ENCODE measurements at places on chromosomes 4 and X.

DNA sequence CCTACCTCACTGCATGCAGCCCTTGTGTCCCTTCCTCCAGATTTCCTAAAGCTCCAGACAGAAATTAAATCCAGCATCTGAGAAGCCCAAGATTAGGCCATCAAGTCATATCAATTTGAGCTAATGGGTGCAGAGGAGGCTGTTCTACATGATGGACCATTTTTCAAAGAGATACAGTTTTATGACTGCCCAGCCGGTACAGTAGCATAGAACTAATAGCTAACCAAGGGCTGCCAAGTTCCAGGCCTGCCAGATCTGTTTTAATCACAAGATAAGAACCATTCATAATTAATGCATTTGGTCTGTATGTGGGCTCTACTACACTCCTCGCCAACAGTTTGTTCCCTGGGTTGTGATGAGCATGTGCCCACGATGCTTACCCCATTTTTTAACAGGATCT is 73.9 kb upstream of the PLAC1 start:
- DNase-seq, result no peak

DNA sequence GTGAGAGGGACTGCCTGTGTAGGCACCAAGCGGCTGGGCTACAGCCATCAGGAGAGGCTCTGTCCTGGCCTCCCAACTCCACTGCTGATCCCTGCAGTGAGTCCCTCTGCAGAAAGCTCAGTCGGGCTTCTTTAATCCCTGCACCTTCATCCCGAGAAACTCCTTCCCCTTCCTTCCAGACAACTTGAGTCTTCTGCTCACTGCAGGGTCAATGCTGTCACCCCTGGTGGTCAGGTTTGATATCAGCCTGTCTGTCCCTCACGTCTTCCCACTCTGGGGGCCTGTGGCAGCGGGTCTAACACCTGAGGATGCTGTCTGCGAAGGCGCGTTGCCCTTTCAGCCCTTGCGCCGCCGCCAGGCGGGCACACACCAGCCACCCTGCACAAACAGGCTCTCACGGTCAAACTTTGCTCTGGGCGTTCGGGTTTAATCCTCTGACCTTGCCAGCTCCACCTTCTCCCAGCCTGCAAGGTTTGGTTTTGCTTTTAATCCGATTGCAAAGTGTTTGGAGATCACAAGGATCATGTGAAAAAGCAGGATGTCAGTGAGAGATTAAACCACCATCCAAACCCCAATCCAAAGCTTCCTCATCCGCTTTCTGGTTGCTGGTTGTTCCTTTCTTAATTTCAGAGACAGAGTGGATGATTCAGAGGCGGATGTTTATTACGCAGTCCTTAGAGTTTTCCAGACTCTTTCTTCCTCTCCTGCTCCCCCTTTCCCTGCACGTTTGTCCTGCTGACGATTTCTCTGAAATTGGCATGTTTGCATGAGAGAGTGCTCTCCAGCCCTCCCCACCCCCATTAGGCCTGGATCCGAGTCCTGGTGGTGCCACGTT is 74.8 kb upstream of the SLC34A2 start:
- no peak for DNase-seq

DNA sequence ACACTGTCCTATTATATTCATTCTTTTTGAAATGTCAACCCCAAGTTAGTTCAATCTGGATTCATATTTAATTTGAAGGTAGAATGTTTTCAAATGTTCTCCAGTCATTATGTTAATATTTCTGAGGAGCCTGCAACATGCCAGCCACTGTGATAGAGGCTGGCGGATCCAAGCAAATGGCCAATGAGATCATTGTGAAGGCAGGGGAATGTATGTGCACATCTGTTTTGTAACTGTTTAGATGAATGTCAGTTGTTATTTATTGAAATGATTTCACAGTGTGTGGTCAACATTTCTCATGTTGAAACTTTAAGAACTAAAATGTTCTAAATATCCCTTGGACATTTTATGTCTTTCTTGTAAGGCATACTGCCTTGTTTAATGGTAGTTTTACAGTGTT is 1.6 kb downstream of the CXCL1 start:
- DNase-seq, result no peak

- no peak for DNase-seq
These were observed 52.3 kb upstream of the KLF3 start for GRCh38 chr4:38611676-38612075.

- no peak for DNase-seq
These were observed 1752.7 kb downstream of the PCDH7 start for GRCh38 chr4:32472918-32473317.

DNA sequence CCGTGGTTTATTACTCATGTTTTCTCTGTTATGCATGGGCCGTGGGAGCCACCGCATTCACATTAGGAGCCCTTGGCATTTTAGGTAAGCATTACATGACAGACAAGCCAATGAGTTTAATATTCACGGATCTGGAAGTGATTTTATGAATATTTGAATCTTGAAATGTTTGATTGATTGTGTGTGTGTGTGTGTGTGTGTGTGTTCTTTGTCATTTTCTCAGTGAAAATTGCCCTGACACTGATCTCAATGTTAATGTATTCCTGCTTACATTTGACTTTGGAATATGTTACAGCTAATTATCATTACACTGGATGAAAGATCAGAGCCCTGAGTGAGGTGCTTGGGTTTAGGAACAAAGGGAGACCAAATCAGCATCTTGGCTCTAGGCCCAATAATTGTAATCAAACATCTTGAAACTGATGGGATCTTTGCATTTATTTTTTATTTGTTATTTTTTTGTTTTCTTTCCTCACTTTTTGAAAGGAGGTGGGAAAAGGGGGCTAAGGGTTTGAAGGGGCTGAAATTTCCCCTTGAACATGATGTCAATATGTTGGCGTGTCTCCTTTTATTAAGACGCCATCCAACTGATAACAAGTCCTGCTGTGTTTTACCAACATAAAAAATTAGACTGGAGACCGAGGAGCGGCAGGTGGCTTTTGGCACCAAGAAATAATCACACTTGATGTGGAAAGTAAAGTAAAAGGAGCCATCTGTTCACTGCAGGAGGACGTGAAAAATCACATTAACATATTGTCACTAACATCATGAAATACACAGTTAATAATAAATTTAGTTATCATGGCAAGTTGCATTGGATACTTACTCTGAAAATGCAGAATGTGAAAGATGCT is 5.2 kb upstream of the GK2 start:
- DNase-seq, result no peak

DNA sequence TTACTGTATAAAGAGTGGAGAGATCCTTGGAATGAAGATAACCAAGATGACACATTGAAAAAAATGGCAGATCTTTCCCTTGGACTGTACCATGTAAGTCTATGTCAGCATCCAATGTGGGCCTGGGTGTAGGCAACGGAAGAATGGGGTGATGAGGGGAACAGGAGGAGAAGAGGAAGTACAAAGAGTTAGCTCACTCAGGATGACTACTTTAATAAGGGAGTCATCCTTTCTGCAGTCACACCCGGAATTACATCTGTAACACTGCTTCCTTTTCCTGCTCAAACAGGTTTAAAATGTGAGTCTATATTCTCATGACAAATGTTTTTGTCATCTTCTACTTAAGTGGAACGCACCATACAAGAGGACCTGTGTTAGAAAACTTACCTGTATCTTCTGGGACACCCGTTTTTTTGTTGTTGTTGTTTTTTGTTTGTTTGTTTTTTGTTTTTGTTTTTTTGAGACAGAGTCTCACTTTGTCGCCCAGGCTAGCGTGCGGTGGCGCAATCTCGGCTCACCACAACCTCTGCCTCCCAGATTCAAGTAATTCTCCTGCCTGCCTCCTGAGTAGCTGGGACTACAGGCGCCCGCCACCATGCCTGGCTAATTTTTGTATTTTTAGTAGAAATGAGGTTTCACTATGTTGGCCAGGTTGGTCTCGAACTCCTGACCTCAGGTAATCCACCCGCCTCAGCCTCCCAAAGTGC is 18.0 kb downstream of the HPSE start:
- DNase-seq, result no peak

GRCh38 chr4:142406917-142407501 is 439.1 kb downstream of the INPP4B start:
- DNase-seq, result no peak

- no peak for DNase-seq
These were observed 2.5 kb downstream of the PPBP start for GRCh38 chr4:73985528-73985852.

DNA sequence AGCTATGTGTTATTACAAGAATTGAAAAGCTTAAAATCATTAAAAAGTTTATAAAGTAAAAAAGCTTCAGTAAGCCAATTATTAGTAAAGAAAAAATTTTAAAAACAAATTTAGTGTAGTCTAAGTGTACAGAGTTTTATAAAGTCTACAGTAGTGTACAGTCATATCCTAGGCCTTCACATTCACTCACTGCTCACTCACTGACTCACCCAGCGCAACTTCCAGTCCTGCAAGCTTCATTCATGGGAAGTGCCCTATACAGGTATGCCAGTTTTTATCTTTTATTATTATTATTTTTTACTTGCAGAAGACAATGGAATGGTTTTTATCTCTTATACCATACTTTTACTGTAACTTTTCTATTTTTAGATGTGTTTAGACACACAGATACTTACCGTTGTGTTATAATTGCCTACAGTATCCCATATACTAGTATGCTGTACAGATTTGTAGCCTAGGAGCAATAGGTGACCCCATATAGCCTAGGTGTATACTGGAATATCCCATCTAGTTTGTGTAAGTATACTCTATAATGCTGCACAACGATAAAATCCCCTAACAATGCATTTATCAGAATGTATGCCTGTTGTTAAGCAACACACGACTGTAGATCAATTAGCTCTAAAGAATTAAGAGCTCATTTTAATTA is 230.7 kb downstream of the DCLK2 start:
- DNase-seq, result no peak

DNA sequence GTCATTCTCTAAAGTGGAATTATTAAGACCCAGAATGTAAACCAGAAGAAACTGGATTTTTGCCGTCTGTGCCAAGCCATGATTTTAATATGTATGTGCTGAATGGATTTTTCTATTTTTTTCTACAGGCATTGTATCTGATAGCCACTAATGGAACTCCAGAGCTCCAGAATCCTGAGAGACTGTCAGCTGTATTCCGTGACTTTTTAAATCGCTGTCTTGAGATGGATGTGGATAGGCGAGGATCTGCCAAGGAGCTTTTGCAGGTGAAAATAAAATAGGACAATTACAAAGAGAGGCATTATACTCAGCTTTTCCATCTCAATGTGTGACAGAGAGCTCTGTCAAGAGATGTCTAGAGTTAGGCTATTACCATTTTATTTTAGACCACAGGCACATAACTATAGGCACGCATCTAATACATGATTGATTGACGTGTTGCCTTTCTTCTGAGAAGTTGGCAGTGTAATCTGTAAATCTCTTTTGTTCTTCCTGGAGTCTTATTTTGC is 53.9 kb downstream of the CAPN6 start:
- no peak for DNase-seq

DNA sequence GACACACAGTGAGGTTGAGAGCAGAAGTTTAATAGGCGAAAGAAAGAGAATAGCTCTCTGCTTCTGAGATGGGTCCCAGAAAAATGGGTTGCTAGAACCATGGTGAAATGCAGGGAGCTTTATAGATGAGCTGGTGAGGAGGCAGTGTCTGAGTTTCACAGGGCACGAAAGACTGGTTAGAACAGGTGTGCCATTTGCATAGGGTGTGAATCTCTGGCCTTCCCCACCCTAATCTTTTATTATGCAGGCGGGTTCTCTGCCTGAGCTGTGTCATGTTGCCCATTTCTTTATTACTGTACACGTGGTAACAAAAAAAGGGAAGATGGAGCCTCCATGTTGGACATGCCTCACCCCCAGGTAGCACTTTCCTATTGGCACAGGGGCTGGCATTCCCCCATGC is 39.1 kb downstream of the FUNDC1 start:
- DNase-seq, result no peak

- no peak for DNase-seq
These were observed 92.1 kb upstream of the ZCCHC13 start for GRCh38 chrX:74211911-74212310.

DNA sequence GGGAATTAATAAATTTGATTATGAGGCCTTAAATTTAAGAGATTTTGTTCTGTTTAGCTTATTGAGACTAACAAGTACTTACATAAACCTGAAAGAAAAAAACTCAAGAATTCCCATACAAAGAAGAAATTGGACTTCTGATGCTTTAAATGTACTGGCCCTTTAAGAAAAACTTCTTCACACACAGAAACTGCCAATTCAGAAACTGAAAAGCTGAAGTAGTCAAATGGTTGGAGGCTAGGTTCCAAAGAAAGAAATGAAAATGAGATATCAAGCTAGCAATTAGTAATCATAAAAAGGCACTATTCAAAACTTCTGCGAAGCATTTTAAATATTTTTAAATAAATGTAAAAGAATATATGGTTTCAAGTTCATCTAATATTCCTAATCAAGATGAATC is 151.3 kb downstream of the THOC2 start:
- DNase-seq, result no peak

DNA sequence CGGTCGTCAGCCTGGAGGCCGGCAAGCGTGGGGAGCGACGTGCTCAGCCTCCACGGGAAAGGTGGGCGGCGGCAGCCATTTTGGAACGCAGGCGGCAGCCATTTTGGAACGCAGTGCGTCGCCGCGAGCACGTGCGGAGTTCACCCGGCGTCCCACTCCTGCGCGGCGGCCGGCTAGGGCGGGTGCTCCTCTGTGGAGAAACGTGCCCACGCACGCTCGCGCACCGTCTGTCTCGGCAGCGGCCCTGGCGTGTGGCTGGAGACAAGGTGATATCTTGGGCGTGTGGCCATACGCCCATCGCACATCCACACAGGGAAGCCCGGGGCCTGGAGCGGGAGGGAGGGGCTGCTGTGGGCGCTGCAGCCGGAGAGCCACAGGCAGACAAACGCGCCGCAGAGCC is 21.1 kb downstream of the CPLX1 start:
- no peak for DNase-seq

GRCh38 chrX:22278375-22278774 is 5.7 kb downstream of the CBLL2 start:
- peak; percentile 6 for DNase-seq

- DNase-seq, result no peak
These were observed 5.1 kb downstream of the CTSO start for GRCh38 chr4:155948541-155948940.

GRCh38 chr4:116387937-116388474 is 697.4 kb downstream of the TRAM1L1 start:
- no peak for DNase-seq

- no peak for DNase-seq
These were observed 188.6 kb downstream of the COMMD8 start for GRCh38 chr4:47274901-47275300.

DNA sequence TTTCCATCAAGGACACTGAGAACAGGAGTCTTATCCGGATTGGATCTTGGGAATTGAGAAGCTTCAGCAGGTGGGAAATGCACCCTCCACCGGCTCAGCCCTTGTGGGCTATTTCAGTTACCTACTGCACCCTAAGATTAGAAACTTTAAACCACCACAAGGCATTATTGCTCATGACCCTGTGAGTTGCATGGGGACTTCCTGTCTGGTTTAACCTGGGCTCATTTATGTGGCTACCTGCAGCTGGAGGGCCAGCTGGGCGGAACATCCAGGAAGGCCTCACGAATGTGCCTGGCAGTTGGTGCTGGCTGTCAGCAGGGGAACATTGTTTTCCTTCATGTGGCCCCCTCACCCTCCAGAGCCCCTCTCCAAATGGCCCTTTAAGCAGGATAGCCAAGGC is 164.1 kb downstream of the DEFB131A start:
- no peak for DNase-seq

GRCh38 chr4:32488690-32489089 is 1768.5 kb downstream of the PCDH7 start:
- DNase-seq, result no peak
